BJ (cell line): ENCODE measurements at places on chromosomes 13 and 19.

- DNase-seq = no peak
Measured at GRCh38 chr13:87295636-87296035, 375.5 kb upstream of the SLITRK5 start.

DNA sequence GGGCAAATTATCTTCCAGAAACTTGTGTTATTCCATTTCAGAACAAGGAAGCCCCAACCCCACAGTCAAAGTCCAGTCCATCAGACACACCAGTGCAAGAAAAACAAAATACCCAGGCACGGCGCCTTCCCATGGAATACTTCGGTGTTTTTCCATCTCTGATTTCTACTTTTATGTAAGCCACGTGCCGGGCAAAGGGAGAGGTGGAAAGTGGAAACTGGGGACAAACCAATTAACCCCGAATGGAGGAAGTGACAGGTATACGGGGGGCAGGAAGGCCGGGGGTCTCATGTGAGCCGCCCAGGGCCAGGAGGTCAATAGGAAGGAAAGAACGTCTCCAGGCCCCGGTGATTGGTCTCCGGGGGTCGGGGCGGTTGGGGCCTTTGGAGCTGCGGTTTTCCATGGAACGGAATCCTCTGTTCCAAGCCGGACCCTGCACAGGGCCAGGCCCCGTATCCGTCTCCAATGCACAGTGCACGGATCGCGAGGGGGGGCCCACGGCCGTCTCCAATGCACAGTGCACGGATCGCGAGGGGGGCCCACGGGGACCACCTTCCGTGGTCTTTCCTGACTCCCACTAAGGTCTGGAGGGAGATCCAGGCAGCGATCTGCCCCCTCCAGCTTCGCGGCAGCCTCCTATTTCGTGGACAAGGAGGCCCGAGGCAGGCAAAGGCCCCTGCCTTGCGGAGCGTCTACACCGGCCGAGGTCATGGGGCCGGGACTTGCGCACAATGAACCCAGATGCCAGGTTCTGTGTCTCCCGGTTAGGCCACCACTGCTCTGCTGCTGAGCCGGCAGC lies 79.7 kb downstream of the GADD45B start:
- DNase-seq = no peak

DNA sequence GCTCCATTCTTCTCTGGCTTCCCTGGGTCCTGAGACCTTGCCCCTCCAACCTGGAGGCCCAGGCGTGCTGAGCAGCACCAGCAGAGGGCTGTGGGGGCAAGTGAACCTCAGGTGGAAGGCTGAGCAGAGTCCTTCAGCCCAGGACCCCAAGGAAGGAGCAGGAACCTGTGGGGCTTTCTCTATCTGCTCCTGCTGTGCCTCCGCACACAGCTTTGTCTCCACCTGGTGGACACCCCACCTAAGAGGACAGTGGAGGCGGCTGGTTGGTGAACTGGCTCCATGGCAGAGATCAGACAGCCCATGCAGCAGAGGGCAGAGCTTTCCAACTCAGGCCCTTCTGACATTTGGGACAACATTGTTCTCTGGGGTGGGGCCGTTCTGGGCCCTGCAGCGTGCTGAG lies 19.7 kb downstream of the ZFR2 start:
- no peak for DNase-seq

DNA sequence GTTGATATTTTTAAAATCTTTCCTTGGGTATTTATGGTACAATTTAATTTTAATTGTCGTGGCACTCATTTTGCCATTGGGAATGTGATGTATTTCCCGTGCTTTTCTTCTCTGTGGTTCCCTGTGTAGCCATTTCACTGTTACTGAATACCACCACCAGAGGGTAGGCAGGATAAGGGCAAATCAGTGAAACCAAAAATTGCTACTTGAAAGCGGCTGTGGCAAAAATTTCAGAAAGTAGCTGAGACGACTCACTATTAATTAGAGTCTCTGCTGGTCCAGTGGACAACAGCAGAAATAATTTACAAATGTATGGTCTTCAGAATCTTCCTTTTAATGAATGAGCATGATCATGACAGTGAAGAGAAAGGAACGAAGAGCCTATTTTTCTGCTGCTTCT lies 34.4 kb upstream of the MIR17HG start:
- DNase-seq = no peak

- no peak for DNase-seq
Measured at GRCh38 chr13:51267622-51268021, 45.4 kb downstream of the FAM124A start.

- DNase-seq = no peak
Measured at GRCh38 chr19:40466985-40467734, at the start of gene SPTBN4. Gene SPTBN4 (plus strand): TSS chr19:40467001. CDS start chr19:40472622, 5,621 bp downstream.

GRCh38 chr19:3790941-3791340 lies 4.8 kb upstream of the MATK start:
- DNase-seq = no peak

DNA sequence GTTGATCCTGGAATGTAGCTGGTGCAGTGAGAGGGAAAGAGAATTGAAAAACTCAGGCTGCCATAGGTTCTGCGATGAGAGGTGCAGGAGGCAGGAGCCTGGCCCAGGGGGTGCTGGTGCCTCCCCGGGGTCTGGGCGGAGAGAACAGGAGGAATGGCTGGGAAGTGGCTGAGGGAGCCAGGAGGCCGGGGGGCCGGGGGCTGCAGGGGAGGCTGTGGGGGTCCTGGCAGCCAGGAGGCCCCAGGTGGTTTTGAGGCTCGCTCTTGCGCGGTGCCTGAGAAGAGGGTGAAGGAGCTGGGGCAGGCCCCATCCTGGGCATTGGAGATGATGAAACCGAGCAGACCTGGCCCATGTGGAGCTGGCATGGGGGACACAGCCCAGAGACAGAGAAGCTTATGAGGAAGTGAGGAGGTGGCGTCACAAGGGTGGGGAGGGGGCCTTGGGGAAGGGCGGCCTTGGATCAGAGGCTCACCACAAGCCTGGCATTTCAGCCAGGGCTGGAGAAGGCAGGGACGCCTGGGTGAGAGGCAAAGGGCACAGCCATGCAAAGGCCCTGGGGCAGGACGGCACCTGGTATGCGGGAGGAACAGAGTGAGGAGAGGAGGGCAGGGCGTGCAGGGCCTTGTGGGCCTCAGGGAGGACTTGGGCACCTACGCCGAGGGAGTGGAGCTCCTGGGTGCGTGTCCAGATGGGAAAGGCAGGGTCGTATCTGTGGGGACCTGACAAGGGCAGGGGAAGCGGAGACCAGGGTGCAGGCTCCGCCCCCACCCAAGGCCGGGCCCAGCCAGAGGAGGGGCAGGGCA lies 1.3 kb upstream of the TEKTIP1 start:
- DNase-seq = no peak

DNA sequence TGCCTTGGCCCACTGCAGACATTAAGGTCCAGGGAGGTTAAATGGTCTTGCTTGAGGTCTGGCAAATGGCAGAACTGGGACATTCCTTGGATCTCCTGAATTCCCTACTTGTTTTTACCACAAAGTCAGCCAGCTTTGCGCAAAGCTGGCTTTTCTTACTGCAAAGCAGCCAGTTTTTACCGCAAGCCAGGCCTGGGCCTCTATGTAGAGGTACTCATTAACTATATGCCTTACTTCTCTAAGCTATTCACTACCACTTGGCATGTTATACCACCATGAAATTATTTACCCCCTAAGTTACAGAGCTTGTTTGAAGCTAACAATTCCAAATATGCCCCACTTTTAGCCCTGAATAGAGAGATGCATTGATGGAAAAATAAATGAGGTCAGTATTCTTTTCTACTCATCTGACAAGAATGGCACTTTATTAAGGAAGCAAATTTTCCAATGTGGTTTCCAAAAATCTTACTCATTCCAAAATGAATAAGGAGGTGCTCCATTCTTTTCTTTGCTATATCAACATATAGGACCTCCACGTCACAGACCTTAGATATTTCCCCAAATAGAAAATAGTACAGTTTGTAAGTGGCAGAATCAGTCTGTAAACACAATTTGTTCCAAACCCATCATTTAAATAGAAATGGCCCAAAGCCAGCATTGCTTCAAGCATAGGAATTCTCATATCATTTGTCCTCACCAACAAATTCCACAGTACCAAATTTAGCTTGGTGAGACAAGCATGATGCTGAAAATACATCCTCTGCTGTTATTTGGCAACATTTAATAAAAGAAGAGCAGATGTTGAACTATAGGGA lies 143.9 kb upstream of the TSC22D1 start:
- peak; percentile 69 for DNase-seq

GRCh38 chr13:61136515-61136914 lies 279.1 kb downstream of the PCDH20 start:
- no peak for DNase-seq

DNA sequence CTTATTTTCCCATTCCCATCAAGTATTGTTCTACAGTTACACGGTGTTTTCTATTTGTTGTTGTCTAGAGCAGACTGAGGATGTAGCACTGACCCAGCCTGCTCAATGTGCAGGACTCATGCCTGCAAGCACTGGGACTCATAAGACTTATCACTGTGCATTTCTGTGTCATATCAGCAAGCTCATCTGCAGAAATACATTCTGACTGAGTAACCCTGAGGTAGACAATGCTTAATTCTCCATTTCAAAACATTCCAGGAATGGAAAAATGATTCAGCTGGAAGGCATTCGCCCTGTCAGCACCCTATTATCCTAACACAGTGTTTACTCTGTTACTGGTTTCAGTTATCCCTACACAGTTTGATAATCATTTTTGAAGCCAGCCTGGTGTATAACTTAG lies 2506.4 kb downstream of the PCDH9 start:
- DNase-seq = peak; percentile 80

GRCh38 chr19:56623006-56623405 lies 20.0 kb upstream of the SMIM17 start:
- DNase-seq = no peak

DNA sequence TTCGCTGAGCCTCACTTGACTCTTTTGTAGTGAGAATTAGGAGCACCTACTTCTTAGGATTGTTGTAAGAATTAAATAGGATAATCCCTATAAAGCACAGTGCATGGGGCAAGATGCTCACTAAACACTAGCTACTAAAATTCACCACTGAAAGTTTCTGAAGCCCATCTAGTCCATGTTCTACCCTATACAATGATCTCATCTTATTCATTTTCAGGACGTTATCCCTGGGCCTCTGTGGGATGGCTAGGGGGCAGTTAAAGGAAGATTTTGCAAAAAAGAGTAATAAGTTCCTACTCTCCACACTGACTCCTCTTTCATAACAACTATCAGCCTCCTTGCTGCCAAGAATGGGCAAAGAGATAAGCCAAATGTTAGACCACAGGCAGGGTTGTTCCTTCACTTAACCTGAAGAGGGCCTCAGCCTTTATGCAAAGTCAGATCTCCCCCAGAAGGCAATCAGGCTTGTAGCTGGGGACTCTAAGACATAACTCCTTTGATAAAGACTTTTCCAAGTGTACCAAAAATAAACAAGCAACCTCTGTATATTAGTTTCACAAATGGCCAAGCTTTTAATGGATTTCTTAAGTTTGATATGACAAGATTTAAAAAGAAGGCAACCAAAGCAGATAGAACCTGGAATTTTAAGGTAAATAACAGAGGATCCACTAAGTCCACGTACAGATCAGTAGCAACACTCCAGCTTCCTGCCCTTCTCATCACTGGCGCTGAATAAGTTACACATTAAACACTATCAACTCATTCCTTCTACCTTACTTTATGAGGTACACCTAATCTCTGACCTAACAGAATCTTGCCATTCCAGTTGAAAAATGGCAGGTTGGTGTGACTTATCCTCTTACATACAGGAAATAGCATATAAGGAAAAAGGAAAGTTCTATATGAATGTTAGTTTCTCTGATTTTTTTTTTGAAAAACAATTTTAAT lies 44.4 kb downstream of the ELF1 start:
- DNase-seq = no peak

DNA sequence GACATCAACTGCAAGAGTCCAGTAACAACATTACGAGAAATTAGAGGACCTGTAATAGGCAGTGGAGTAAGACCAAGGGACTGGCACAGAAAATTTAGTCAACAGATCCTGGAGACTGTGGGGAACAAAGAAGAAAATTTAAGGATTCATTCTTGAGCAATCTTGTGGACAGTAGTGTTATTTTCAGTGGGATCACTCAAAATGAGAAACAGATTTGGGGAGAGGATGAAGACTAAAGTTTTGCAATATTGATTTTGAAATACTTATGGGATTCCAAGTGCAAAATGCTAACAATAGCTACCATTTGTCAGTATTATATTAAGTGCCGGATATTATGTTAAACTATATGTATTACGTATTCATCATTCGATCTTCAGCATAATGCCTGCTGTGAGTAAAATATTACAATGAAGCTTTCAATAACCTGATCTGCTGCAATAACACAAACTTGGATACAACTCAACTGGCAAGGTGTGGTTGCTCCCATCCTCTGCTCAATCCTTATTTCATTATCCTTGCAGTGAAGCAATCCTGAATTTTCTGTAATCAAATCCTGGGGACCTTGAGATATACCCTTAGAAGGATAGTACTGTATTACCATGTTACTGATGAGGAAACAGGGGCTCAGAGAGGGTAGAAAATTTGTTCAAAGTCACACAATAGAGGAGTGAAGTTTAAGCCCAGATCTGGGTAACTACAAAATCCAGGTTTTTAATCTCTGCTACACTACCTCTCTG lies 84.2 kb downstream of the SACS start:
- peak; percentile 18 for DNase-seq

DNA sequence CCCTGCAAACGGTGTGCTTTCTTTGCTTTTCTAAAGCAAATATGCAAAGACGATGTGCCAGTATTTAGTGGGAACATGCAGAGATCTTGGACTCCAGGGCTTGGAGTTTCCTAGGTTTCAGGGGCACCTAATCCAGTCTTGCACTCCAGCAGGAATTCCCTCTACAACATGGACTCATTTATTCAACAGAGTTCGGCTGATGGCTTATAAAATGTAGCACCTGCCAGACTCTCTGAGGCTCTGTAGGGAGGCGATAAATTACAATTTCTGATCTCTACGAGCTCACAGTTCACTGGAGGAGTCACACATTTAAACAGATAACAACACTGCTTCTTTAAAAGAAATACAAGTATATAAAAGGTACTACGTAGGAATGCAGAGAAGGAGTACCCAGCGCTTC lies 143.7 kb downstream of the FGF9 start:
- DNase-seq = no peak

DNA sequence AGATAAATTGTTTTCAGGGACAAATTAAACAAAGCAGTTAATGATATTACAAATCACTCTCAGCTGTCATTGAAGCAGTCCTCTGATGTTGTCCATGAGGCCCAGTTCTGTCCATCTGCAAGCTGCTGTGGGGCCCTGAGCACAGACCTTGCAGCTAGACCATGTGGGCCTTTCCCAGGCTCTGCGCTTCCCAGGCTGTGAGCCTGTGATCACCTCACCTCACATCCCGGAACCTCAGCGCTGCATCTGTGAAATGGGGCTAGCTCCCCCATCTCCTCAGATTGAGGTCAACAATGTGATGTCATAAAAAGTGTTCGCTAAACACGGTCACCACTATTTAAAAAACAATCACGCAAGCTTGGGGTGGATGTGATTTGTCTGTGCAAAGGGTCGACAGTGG lies 51.9 kb upstream of the UQCRFS1 start:
- DNase-seq = no peak

- peak; percentile 56 for DNase-seq
Measured at GRCh38 chr13:37163641-37164265, 58.3 kb upstream of the CSNK1A1L start.

DNA sequence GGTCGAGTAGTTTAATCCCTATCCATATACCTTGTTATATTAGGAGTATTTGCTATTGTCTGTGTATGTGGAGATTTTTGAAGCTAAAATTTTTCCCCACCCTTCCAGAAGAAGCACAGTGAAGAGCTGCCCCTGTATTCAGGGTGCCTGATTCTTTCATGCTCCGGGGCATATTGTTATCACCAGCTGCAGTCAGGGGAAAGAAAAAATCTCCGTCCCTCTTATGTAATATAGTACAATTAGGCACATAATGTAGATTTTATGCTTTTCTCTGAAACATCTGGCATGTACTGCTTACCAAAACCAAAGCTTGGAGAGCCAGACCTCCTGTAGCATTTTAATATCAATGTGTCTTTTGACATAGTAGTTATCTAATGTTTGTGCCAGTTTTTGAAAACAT lies 214.9 kb upstream of the EDNRB start:
- no peak for DNase-seq
